ENCODE measurements at places on chromosomes 13 and 19. TPM values are rescaled to one million over a fixed set of nuclear protein-coding genes. Genes with fewer than 3 reads are reported as not detected.

Gene CBARP
- 1.2 TPM for total RNA-seq

Gene CASP14
- total RNA-seq, result not detected

Gene OR4F17
- not detected for total RNA-seq

Gene GPR12
- not detected for total RNA-seq

Gene HDGFL2
- 22.0 TPM for total RNA-seq

Gene AKAP11
- 7.4 TPM for total RNA-seq

Gene KIR2DL3
- total RNA-seq, result not detected

Gene MEX3D
- total RNA-seq, result 10.6 TPM

Gene TRIM28
- 416 TPM for total RNA-seq

Gene HSPB6
- not detected for total RNA-seq

Gene ZNF681
- 5.4 TPM for total RNA-seq

Measured in H4 (cell line).